ENCODE measurements at places on chromosomes 2 and 18.
A peak's percentile ranks its signal among the peaks of the same experiment; 100 is the strongest.

DNA sequence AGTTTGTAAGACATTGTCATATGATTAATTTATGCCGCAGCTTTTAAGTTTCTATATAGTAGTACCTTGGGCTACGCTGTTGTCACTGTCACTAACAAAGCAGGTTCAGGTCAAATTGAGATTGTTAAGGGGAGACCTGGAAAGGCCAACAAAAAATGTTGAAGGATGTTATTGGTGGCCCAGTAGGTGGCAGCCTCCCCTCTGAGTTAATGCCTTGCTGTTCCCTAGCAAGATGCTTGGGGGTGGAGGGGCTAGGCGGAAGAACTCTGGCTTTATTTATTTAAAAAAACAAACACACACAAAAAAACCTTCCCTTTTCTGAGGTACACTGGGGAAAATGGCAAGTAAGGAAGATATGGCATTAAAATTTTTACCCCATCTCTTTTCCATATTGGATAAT, 128.3 kb upstream of the ATP5MC3 start:
- peak; percentile 42 for DNase-seq

DNA sequence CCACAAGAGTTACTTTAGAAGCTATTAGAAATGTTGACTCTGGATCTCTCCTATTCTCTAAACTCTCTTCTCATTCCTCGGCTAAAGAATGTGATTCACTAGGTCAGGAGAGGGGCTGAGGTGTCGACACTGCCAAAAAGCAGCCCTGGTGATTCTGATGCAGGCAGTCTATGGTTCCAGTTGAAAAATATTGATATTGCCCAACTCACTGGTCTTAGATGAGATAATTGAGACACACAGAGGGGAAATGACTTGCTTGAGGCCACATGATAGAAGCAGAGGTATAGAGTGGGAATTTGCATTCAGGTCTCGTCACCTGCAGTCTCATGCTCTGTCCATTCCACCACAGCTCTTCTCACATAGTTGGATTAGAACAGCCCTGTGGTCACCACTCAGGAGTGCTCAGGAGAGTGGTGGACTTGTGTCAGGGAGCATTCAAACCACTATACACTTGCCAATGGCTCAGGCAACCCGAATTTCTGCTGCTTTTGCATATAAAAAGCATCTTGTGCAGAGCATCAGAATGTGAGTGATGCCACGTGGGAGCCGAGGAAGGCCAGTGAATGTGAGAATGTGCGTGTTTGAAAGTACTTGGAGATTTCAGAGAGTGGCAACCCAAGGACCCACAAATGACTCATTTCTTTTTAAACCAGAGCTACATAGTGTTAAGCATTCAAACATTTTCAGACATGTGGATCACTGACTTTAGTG, 65.1 kb upstream of the CTLA4 start:
- DNase-seq: no peak

- DNase-seq: no peak
Measured at GRCh38 chr2:10476723-10477442, 28.8 kb upstream of the ODC1 start.

- DNase-seq: peak; percentile 18
Measured at GRCh38 chr2:187055463-187055862, 206.5 kb upstream of the ZSWIM2 start.

DNA sequence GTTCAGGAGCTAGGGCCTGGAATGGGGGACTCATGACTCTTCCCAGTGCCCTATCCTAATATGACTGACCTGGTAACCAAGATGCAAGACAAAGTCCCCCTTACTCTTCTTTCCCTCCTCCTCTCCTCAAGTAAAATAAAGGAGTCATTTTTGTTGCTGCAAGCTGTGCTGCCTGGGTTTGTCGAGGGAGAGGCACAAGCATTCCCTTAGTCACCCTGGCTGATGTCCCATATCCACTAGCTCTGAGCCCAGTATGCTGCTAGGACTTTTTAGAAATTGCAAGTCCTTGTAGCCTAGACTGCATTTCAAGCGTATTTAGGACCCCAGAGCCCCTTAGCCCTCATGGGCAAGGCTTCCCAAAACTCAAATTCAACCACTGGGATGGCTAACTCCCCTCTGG, 338.5 kb upstream of the SETBP1 start:
- no peak for DNase-seq

GRCh38 chr2:40384714-40385113, 67.2 kb downstream of the SLC8A1 start:
- DNase-seq: no peak

- no peak for DNase-seq
Measured at GRCh38 chr2:178244777-178245176, 50.5 kb downstream of the OSBPL6 start.

DNA sequence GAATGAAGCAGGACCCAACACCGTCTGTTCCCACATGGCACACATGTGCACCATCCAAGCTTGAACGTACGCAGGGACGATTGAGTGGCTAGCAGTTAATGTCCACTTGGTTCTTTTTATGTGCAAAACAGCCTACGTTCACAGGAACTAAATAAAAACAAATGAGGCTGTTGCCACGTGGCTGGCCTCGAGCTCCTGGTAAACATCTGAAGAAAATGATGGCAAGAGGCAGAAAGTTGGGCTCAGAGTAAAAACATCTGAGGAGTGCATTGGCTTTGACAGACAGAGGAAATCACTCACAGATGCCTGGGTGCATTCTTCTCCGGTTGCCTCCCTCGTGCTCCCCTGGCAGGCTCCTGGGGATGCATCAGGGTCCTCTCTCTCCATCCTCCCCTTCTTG, 177.9 kb downstream of the NRP2 start:
- no peak for DNase-seq

GRCh38 chr2:102116630-102117471, 25.7 kb upstream of the IL1R1 start:
- DNase-seq: no peak

- no peak for DNase-seq
Measured at GRCh38 chr2:215415820-215416577, 19.9 kb downstream of the FN1 start.

DNA sequence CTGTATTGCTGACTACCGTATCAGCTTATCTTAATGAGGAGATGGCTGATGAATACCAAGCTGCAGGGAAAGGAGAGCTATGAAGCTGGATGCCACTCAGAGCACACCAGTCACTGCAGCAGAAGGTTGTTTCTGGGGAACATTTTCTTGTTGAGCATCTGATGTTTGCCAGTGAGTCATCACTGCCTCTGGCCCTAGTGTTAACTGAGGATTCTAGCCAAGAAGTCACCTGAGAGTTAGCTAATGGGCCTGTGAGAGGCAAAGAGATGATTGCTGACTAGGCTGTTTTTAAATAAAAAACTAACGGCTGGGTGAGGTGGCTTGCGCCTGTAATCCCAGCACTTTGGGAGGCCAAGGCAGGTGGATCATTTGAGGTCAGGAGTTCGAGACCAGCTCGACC, 37.9 kb downstream of the CCDC150 start:
- peak; percentile 19 for DNase-seq

- DNase-seq: no peak
Measured at GRCh38 chr2:216588861-216589710, 44.1 kb upstream of the IGFBP2 start.

DNA sequence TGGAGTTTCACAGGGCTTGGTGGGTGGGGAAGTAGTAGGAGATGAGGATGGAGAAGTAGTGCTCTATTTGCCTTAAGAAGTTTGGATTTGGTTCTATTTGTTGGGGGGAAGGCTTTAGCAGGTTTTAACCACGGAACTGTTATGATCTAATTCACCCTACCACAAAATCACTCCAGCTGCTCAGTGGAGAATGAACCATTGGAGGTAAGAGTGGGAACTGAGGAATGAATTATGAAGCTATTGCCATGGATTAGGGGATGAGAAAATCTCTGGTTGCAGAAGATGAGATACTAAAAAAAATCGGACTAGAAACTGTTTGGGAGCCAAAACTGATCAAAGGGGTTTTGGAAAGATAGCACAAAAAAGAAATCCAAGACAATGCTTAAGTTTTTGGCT, 488.9 kb downstream of the DLGAP1 start:
- DNase-seq: no peak

DNA sequence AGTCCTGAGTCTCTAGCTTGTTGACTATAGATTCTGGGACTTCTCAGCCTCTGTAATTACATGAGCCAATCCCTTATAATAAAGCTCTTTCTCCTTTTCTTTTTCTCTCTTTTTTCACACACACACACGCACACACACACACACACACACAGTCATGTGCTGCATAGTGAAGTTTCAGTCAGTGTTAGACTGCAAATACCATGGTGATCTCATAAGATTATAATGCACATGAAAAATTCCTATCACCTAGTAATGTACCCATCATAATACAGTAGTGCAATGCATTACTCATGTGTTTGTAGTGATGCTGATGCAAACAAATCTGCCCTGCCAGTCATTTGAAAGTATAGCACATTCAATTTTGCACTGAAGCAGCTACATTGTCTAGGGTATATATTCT, 558.2 kb downstream of the SUCLG1 start:
- no peak for DNase-seq

DNA sequence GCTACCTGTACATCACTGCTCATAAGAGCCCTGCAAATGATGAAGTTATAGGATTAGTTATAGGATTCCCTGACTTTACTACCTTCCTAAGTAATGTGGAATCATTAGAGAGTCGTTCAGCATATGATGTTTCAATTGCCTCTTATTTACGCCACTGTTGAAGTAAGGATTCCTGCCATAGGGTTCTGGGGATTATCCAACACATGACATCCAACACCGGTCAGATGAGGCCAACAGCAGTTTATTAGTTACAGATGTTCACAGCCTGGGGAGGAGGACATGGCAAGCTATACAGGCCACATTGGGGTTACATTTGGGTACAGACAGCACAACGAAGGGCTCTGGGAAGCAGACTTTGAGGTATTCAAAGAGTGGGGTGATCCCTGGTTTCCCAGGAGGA, 134.1 kb upstream of the MC4R start:
- no peak for DNase-seq

DNA sequence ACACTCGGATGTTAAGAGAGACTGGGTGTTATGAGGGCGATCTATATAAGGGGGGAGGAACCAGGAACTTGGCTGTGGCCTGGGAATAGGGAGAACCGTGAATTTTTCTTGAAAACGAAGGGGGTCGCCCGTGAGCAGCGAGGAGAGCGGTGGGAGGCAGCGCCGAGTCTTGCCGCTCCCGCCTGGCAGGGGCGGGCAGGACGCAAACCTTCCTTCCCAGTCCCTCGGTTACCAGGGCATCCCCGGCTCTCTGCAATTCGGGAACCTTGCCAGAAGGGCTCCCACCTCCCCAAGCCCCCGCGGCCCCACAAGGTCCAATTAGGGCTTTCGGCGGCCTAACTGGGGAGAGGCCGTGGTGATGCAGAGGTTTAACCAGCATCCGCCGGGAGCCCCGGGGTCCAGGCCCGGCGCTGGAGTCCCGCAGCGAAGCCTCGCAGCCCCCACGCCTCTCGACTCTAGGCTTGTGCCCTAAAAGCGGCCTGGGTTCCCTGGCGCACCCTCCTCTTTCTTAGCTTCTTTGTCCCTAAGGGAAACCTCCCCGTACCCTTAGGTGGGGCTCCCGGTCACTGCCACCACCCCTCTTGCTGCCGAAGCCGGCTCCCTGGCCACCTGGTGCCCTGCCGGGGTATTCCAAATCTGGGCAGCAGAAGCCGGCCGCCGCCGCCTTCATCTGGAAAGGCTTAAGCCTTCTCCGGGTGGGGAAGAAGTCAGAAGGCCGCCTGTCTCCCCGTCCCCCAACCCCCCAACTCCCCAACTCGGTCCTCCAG, 680 bp upstream of the FHOD3 start:
- DNase-seq: peak; percentile 67

DNA sequence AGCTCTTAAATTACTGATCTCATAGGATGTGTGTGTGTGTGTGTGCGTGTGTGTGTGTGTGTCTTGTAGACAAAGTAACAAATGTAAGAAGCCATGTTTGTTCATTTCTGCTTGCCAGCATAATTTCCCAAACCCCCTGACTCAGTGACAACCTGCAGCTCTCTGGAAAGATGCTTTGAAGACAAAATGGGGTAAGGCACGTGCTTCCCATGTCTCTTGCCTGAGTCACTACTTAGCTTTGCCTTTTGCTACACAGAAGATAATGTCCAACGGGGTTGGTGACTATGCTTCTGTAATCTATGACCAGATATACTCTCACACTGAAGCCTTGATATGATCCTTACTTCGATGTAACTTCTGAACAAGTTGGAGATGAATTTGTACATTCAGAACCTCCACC, 332.0 kb downstream of the SLC4A3 start:
- DNase-seq: no peak

DNA sequence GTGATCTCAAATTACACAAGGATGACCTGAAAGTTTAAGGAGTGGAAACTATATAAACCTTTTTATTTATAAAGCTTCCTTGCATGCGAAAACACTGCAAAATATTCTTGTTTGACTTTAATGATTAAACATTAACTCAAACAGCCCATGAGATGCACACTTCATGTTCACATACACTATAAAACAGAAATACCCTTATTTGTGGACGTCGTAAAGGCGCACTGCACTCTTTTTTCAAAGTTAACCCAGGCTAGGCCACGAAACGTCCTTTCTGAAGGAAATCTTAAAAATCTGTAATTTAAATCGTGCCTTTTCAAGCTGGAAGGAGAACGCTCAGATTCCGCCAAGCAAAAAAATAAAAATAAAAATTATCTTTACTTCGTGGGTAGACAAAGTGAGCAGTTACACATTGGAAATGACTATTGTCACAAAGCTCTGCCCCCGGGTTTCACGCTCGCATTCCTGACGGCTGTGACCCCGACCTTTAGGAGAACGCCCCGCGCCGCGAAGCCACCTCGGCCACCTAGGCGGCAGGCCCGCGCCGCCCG, 728 bp downstream of the FAM168B start:
- peak; percentile 20 for DNase-seq

GRCh38 chr18:23883277-23883790, 131.2 kb upstream of the TTC39C start:
- no peak for DNase-seq
